ENCODE measurements at places on chromosomes 6 and 20.

- no peak for DNase-seq
Observed at GRCh38 chr6:115270953-115271352, 789.7 kb downstream of the FRK start.

DNA sequence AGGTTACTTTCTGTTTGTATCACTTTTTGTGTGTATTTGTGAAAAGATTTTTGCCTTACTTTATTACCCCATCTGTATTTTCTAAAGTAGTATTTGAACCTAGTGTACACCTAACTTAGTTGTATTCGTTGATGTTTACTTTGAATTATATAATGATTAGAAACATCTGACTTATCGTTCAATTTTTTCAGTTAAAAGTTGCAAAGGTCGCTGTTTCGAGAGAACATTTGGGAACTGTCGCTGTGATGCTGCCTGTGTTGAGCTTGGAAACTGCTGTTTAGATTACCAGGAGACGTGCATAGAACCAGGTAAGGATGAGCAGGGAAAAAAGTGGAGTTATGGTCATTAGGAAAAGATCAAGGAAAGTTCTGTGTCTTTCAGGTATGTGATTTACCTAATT lies 42.0 kb downstream of the ENPP1 start:
- no peak for DNase-seq

DNA sequence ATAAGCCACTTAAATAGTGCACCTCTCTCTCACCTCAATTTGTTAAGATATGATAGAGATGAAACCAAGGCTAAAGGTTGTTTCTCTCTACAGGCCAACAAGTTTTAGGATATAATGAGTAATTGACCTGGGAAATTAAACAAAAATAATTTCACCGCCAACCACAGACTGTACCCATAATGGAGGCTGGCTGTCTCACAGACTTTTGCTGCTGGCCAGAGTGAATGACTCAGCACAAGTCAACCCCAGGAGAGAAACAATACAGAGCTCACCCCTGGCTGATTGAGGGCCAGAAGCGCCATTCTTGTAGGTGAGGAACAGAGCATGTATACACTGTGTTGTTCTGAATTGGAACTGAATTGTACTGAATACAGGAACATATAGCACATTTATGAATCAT lies 99.9 kb downstream of the CAP2 start:
- DNase-seq = peak; percentile 87

GRCh38 chr6:76120302-76120701 lies 47.8 kb upstream of the IMPG1 start:
- no peak for DNase-seq

DNA sequence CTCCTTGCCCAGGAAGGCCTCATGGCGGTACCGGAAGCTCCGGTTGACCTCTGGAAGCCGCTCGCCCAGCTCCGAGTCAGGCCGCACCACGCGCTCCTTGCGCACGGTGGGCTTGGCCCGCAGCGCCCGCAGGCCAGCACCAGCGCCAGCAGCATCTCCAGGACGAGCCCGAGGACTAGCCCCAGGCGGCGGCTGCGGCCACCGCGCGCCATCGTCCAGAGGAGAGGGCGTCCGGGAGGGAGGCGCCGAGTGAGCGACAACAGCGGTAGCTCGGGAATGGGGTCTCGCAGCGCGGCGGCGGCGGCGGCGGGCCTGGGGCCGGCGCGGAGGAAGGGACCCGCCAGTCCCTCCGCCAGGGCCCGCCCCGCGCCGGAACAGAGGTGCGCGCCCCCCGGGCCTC lies 27.6 kb upstream of the CGA start:
- DNase-seq = no peak

DNA sequence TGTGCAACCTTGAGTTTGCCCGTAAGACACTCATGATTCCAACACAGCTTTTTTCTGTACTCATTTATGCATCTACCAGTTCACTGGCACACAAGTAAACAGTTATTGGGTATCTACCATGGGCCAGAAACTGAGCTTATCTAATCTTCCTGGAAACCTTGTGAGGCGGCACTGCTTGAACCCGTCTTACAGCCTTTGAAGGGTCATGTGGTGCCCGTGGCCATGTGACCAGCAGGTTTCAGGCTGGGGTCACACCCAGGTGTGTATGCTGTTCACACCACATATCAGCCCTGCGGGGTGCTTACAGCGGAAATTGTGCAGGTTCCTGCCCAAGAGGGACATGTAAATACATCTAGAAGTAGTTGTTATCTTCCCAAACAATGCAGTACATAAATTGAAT lies 6.1 kb downstream of the THBD start:
- no peak for DNase-seq

DNA sequence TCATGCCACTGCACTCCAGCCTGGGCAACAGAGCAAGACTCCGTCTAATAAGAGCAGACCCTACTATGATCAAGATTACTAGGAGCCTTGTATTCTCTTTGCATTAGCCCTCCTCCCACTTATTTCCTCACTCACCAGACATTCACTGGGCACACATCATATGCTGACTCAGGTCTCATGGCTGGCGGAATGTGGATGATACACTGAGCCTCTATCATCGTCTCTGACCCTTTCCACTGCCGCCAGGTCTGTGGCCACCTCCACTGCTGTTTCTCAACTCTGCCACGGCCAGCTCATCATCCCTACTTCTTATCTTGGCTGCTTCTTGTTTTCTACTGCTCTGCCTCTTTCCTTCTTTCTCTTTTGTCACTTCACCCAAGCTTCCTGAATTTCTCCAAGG lies 161.0 kb downstream of the BACH2 start:
- peak; percentile 71 for DNase-seq
